ENCODE measurements at places on chromosomes 7 and 10.
A peak's percentile ranks its signal among the peaks of the same experiment; 100 is the strongest.

GRCh38 chr7:35551321-35552081 lies 143.4 kb downstream of the HERPUD2 start:
- DNase-seq = no peak

DNA sequence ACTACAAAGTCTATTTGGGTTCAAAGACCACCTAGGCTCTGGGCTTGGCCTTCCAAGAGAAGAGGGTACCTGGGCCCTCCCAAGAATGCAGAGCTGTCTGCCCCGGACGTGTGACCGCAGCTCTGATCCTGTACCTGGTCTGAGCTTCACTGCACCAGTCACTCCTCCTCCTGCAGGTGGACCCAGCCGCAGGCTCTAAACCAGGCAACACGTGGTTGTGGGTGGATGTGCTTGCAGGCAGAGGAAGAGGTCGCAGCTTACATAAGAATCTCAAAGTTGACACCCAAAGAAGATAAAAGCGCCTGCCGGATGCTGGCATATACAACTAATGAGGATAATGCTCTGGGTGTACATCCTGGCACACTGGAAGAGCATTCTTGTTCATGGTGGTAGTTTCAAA lies 9.4 kb upstream of the PFKP start:
- no peak for DNase-seq

DNA sequence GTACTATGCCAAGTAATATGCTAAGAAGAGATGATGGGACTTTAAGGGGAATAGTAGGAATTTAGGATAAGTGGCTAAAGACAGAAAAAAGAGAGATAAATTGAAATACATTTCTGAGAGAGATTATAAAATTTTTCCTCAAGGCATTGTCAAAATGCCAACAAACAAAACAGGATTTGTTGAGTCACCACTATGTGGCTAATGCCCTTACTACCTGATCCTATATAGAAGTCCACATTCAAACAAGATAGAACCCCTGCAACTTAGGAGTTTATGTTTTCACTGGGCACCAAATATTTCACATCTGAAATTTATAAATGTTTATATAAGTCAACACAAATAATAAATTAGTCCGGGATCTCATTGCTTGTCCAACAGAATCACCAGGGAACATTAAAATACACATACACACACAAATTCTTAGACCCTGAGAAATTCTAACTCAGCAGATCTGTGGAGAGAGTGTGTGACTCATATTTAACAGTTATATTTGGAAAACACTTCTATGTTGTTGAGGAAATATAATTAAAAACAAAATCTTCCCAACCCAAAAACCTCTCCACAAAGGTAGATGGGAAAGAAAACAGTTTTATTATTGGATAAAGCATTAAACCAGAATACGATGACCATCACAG lies 154.3 kb downstream of the PPP1R3A start:
- no peak for DNase-seq

- no peak for DNase-seq
Observed at GRCh38 chr7:82676777-82677463, 233.3 kb upstream of the CACNA2D1 start.

DNA sequence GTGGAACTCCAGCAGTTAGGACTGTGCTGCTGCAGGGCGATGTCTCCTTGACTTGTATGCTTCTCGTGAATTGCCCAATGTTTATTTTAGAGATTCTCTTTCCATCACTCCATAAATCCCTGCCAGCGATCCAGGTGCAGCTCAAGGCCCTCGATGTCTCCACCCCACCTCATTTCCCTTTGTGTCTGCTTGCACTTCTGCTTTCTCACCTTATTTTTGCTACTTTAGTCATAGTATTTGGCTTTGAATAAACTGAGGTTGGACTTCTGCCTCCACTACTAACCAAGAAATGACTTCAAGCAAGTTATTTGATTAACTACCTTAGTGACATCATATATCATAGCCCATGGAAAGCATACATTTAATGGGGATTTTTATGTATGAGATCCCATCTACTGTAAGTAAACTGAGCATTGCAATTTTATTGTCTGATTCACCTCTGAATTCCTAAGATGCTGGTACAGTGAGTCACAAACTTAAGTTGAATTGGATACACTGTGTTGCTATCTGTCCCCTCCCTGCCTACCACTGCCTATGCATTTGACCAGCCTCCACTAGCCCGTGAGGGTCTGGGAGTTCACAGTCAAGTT lies 255.8 kb downstream of the ABCA13 start:
- no peak for DNase-seq

DNA sequence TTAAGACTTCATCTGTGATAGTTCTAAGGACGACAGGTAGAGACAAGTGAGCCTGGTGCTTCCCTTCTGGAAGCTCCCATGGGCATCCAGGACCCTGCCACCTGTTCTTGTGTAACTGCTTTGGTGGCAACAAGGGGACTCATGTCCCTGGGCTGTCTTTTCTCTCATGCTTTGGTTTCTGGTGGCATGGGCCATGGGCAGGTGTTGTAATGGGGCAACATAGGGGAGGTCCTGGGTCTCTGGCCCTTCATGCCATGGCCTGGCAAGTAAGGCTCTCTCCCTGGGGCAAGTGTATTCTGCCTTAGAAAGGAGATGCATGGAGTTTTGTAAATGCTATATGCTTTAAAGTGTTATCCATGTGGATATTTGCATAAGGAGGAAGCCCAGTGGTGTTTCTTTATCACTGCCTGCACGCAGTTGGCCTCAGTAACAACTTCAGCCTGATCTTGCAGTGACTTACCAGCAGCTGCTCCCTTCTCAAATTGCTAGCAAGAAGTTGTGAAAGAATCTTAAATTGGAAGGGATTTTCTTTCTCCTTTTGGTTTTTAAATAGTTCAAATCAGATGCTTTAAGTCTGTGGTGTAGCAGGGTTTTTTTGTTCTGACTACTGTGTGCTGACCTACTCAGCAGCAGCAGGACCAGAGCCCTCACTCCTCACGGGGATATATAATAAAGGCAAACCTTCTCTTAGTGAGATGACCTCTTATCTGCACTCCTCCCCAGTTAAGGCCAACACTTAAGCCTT lies 39.9 kb downstream of the OGDH start:
- no peak for DNase-seq

DNA sequence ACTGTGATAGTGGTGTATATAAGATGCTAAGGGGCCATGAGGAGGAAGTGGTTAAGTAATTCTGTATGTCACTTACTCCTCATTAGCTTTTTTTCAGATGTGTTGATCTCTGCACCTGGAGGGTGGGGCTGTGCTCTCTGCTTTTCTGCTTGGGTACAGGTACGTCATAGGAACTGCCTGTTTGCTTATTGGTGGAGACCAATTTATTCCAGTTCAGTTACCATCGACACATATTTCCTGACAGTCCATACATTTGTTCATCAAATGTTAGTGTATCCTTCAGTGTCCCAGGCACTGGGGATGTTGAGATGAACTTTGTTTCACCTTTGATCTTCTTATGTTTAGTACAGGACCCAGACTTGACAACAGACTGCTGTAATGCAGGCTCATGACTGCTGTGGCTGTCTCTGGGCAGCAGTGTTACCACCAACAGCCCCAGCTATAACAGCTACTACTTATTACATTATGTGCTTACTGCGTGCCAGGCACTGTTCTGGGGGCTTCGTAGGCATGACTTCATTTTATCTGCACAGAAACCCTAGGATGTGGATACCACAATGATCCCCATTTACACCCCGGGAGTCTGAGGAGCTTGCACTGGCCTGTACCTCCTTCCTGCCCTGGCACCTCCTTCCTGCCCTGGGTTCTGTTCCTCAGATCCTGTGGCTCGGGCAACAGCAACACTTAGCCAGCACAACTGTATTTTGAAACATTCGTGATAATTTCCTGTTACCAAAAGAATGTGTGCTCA lies 87.4 kb downstream of the BUB3 start:
- no peak for DNase-seq

DNA sequence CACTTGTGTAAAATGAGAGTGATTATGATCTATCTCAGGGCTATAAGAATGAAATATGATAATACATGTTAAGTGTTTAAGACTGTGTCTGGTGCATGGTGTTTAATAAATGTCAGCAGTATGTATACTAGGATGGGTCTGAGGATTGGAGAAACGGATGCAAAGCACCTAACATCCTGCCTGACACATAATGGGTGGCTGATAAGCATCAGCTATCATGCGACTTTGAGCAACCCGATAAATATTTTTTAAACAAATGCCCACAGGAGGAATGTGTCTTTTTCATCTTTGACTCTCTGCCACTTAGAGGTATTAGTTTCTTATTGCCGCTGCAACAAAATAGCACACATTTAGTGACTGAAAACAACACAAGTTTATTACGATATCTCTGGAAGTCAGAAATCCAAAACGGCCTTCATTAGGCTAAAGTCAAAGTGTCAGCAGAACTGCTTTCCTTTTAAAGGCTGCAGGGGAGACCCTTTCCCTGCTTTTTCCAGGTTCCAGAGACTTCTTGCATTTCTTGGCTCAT lies 93.2 kb upstream of the ARHGAP21 start:
- no peak for DNase-seq

DNA sequence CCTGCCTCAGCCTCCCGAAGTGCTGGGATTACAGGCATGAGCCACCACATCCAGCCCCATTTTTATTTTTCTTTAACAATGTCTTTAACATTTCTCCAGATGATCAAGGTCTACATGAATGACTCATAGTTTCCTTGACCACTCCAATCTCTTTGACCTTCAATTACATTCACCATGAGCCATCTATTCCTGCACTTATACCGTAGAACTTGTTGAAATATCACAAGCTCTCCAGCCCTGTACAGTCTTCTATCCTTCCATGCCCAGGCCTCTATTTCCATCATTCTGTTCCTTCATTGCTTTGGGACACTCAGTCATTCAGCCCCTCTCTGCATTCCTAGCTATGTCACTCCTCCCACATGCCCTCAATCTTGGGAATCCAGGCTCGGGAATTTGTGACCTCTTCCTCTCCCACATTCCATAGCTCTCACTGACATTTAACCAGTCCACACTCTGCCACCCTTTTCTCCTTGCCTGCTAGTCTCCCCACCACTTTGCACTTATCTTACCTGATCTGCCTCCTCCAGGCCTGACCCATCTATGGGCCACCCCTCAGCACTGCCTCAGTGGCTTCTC lies 151.8 kb upstream of the STK17A start:
- DNase-seq = no peak

- DNase-seq = peak; percentile 48
Observed at GRCh38 chr10:70578371-70578947, 24.1 kb downstream of the PRF1 start.

Measured in stimulated activated CD8-positive, alpha-beta memory T cell treated with anti-CD3 and anti-CD28 coated beads, Interleukin-7, amount 100 ng/mL, for 24 hours (primary cell).